Posterior vena cava (tissue), 2 donors: ENCODE measurements at places on chromosomes 11 and 22. TPM values are rescaled to one million over a fixed set of nuclear protein-coding genes. Genes with fewer than 3 reads are reported as not detected.
A peak's percentile ranks its signal among the peaks of the same experiment; 100 is the strongest.

GRCh38 chr11:116862951-116863350 is 25.5 kb upstream of the APOA1 start:
- DNase-seq = no peak

DNA sequence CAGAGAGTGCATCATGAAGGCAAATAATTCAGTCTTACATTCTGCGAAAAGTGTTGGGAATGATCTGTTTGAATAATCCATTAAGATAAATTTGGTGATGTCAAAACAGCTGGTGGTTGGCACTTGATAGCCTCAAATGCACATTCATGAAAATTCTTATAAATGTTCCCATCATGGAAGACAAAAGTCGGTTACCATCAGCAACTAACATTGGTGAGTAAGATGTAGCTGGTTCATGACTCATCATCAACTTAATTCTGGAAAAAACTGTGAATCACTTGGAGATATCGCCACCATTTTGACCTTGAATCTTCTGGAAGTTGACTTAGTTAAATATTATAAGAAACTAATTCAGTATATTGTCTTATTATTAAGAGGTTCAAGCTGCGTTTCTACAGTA is 11.2 kb downstream of the CRYBB1 start:
- no peak for DNase-seq

DNA sequence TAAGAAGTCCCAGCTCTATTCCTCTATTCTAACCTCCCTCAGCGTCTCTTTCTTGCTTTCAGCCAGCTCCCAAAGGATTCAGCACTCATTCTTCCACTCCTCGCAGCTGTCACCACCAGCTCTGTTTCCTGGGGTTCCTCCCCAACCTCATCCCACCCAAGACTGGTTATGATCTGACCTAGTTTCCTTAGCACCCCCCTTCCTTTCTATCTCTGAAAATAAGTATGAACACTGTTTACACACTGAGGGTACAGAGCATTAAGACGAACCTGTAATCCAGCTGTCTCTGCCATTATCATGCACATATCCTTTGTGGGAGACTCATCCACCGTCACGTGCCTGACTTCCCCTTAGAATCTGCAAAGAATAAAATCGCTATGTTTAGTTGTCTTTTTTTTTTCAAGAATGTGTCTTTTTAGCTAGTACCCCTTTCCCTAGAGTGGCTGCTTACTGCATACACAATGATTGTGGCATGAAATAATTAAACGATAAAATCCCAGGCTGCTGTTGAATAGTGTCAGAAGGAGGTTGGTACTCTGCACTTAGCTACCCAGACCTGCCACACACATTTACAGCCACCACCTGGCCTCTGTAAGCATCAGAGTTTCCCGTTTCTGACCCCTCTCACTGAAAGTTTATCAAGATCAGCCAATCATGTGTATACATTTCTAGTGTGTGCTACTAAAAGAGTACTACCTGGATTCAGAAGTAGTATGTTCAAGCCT is 26.9 kb upstream of the CSTF3 start:
- no peak for DNase-seq

- no peak for DNase-seq
These were observed 6.3 kb downstream of the ARHGEF17 start for GRCh38 chr11:73314117-73314961.

DNA sequence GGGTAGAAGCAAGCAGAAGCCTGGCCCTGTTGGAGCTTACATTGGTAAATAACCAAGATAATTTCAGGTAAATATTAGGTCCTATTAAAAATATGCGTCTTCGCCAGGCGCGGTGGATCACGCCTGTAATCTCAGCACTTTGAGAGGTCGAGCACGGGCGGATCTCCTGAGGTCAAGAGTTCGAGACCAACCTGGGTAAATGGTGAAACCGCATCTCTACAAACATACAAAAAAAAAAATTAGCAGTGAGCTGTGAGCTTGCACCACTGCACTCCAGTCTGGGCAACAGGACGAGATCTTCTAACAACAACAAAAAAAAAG is 529 bp upstream of the SULT4A1 start:
- DNase-seq = peak; percentile 62

Gene BCO2
- 3.8 TPM for total RNA-seq

Gene ARHGAP8
- total RNA-seq = 1.4 TPM

Gene ZBTB16
- total RNA-seq = 208 TPM

Gene C2CD3
- total RNA-seq = 16.9 TPM
